ENCODE measurements at places on chromosomes 5 and 9. TPM values are rescaled to one million over a fixed set of nuclear protein-coding genes. Genes with fewer than 3 reads are reported as not detected.

VLDLR gene
- total RNA-seq = 26.2 TPM

ITGA2 gene
- 54.2 TPM for total RNA-seq

C9orf43 gene
- 0.45 TPM for total RNA-seq

PHF24 gene
- not detected for total RNA-seq

NUP214 gene
- 11.5 TPM for total RNA-seq

LTC4S gene
- 0.80 TPM for total RNA-seq

OLFML2A gene
- 6.6 TPM for total RNA-seq

PCDHA3 gene
- 0.17 TPM for total RNA-seq

ACOT12 gene
- 0.10 TPM for total RNA-seq

ORM2 gene
- not detected for total RNA-seq

AGXT2 gene
- not detected for total RNA-seq

ABLIM3 gene
- 17.5 TPM for total RNA-seq

PPP6C gene
- total RNA-seq = 26.4 TPM

DHX29 gene
- total RNA-seq = 23.4 TPM

FOXD4L5 gene
- 0.17 TPM for total RNA-seq

GFRA3 gene
- not detected for total RNA-seq

C9orf50 gene
- total RNA-seq = not detected

BARHL1 gene
- total RNA-seq = not detected

CORO2A gene
- total RNA-seq = 4.9 TPM

ENTPD2 gene
- 0.17 TPM for total RNA-seq

LURAP1L gene
- total RNA-seq = 7.3 TPM

IRX1 gene
- total RNA-seq = 3.3 TPM

NR6A1 gene
- total RNA-seq = 6.1 TPM

Measured in renal cortical epithelial cell (primary cell).